ENCODE measurements at places on chromosomes 12 and 14. TPM values are rescaled to one million over a fixed set of nuclear protein-coding genes. Genes with fewer than 3 reads are reported as not detected.

DNA sequence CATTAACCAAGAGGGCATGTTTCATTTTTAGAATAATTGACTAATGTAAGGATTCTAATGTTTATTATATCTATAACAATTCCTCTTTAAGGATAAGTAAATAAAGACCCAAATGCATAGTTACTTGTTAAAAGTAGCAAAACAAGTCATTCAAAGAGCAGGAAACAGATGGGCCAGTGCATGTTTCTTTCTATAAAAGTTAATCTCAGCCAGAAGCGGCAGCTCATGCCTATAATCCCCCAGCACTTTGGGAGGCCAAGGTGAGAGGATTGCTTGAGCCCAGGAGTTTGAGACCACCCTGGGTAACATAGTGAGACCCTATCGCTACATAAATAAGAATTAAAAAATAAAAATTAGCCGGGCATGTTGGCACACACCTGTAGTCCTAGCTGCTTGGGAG lies 391.0 kb upstream of the RGS6 start:
- DNase-seq = no peak

PIWIL1 gene
- not detected for total RNA-seq

DNA sequence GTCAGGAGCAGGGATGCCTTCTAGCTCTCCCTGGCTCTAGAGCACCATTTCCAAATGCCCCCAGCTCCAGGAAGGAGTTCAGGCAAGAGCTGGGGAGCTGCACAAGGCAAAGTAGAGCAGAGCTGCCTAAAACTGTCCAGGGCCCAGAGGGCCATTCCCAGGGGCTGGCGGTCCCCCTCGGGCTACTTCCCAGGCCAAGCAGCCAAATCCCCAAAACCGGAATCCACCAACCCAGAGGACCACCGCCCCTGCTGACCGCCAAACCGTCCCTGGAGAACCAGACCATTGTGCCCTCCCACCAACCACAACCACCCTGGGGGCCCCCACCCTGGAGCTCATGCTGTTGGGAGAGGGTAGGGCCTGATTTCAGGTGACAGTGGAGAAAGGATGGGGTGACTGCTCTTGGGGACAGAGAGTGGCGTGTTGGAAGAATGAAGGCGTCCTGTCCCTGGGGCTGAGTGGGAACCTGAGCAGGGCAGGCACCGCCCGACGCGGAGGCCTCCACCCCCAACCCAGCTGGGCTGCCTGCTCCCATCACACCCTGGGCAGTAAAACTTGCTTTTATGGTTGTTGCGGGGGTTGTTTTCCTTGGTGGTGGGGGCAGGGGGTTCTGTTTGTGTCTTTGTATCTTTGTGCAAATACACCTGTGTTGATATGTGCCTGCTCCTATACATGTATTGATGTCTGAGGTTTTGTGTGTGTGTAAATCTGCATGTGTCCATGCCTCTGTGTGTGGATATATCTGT lies 24.0 kb upstream of the KRT78 start:
- no peak for DNase-seq

GRCh38 chr14:77058117-77058516 lies 29.6 kb upstream of the IRF2BPL start:
- DNase-seq = no peak

- no peak for DNase-seq
Observed at GRCh38 chr14:89227496-89227836, 189.6 kb downstream of the FOXN3 start.

GRCh38 chr14:61466249-61466904 lies 145.0 kb downstream of the PRKCH start:
- DNase-seq = no peak

ACSM4 gene
- total RNA-seq = not detected

DNA sequence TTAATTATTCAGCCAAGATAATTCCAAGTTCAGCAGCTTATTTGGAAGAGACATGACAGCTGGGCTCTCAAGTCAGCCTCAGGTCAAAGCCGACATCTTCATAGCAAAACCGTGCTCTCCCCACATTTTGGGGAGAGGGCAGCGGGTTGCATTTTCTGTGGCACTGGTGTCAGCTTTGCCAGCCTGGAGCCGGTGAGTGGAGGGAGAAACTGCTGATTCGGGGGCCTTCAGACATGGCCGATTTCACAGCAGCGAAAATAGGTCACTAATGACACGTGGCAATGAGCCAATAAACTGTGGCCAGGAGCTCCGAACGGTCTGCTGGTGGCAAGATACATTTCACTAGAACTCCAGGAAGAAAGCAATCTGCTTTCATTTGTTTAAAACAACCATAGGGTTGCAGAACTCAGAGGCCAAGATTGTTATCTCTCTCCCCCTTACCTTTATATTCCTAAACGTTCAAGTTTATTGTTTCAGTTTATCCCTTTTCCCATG lies 173.2 kb downstream of the CAND1 start:
- no peak for DNase-seq

KRT77 gene
- not detected for total RNA-seq

- no peak for DNase-seq
Observed at GRCh38 chr12:114213055-114213581, 192.8 kb downstream of the TBX5 start.

DNA sequence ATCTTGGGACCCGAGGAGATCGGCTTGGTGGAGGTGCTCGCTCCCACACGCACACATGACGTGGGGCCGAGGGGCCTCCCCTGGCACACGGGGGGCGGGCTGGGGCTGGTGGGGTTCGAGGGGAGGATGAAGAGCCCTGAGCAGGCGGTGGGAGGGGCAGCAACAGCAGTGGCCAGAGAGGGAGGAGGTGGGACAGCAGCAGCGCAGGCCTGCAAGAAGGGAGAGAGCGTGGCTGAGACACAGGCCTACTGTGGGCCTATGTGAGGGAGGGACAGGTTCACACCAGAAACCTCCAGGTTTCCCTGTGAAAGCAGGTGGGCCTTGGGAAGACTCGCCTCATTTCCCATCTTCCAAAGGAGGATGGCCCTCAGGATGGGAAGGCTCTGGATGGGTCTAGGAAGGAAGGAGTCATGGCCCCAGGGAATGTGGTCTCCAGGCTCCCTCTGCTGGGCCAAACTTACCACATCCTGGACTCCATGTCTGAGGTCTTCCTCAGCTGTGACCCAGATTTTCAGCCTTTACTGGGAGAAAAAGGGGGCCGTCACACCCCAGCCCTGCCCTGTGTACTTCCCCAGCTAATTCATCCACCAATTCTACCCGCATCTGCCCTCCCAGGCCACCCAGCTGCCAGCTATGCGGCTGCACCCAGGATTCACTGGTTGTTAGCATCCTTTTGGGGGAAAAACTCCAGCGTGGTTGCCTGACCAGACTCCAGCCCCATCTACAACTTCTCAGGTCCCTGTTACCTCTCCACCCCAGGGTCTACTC lies 2.8 kb downstream of the PIANP start:
- DNase-seq = peak; percentile 37

DNA sequence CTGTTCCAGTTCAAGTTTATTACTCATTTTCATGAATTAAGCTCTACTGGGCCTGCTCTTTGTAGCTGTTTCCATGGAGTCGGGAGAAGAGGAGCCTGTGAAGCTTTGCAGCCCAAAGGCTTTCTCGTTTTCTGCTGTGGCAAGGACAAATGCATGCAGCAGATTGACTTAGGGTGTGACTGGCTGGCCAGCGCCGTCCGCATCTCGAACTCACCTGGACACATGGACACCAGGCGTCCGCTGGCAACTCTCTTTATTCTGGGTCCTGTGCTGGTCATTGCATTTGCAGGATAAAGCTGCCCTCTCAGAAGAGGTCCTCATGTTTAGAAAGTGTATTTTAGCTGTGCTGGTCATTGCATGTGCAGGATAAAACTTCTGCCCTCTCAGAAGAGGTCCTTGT lies 350.4 kb downstream of the TMEM121 start:
- no peak for DNase-seq

DNA sequence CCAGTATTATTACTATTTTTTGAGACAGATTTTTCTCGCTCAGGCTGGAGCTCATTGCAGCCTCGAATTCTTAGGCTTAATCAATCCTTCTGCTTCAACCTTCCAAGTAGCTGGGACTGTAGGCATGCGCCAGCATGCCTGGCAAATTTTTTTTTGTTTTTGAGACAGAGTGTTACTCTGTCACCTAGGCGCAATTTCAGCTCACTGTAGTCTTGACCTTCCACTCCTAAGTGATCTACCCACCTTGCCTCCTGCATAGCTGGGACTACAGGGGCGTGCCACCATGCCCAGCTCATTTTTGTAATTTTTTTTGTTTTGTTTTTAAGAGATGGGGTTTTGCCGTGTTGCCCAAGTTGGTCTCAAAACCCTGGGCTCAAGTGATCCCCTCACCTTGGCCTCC lies 15.2 kb downstream of the ERC1 start:
- no peak for DNase-seq

ARHGAP9 gene
- total RNA-seq = 78.9 TPM

DNA sequence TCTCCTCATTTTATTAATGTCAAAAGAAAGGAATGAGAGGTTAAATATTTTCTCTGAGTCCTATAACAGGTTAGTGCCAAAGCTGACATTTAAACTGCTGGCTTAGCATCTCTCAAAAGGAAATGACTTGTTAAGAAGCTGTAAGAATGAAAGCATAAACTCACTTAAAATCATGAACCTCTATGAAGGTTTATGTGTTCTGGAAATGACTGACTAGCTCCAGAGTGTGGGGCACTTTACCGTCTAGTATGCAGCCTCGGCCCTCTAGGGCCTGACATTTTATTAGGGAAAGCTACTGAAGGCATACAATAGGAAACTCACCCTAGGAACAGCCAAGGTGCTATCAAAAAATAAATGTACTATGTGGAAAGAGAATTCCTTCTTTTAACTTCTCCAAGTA lies 35.1 kb downstream of the SPX start:
- DNase-seq = no peak

TMCC3 gene
- 0.43 TPM for total RNA-seq

- no peak for DNase-seq
Observed at GRCh38 chr12:10223208-10223607, 10.5 kb downstream of the GABARAPL1 start.

DNA sequence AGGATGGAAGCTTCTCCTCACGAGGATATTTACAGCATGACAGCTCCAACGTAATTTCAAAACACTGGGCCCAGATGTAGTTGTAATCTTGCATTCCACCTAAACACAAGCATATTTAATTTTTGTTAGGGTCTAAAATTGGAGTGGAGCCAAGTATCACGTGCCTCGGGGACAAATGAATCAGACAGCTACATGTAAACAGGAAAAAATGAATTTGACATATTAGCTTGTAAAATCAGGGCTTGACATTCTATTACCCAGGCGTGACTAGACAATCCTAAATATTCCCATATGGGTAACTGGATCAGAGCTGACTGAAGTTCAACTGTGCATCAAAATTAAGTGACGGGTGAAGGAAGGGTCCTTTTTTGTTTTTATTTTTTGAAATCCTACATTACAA lies 59.0 kb downstream of the MDM2 start:
- DNase-seq = no peak
